ENCODE measurements at places on chromosomes 7 and 10.

- no peak for DNase-seq
Measured at GRCh38 chr7:8277394-8277982, 15.5 kb upstream of the ICA1 start.

DNA sequence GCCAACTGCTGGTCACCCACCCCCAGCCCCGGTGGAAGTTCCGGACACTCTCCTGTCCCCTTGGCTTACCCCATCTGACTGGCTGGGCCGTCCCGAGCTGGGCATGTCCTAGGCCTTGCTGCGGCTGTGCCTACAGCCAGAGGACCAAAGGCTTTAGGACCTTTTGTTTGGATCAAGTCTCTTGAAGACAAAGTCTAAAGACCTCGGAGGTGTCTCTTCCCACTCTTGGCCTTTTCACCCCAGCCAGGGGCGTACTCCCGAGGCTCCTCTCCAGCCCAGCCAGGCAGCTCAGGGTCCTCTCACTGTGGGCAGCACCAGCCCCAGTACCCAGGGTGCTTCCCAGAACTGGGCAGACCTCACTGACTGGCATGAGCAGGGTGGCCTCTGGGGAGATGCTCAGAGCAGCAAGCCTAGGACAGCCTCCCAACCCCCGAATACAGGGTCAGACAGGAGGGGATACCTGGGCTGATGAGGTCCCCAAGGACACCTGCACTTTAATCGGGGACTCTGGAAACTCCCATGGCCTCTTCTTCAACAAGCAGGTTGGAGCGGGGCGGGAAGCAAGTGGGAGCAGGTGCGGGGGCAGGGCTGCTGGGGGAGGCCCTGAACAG, 2.7 kb upstream of the PWWP2B start:
- DNase-seq = no peak

GRCh38 chr7:40213856-40214255, 79.1 kb downstream of the SUGCT start:
- DNase-seq = no peak

GRCh38 chr7:106987777-106988176, 56.7 kb upstream of the PRKAR2B start:
- DNase-seq = no peak

GRCh38 chr7:149871576-149871975, 2.2 kb upstream of the ATP6V0E2 start:
- no peak for DNase-seq

- DNase-seq = no peak
Measured at GRCh38 chr7:83366629-83367028, 203.9 kb upstream of the PCLO start.

DNA sequence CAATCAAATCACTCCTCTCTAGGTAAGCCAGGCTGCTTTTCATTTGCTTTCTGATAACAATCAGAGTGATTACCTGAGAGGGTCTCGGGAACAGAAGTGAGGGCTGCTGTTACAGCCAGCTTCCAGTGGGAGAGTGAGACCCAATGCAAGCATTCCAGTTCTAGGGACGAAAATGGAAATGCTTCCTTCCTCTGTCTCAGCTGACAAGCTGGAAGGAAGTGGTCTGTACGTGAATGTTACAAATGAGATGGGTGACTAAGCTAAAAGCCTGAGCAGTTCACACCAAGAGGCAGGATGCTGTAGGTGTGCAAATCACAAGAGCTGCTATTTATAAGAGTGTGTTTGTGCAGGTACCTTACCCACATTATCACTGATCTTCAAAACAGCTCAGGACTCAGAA, 772.4 kb downstream of the GRID1 start:
- DNase-seq = no peak

DNA sequence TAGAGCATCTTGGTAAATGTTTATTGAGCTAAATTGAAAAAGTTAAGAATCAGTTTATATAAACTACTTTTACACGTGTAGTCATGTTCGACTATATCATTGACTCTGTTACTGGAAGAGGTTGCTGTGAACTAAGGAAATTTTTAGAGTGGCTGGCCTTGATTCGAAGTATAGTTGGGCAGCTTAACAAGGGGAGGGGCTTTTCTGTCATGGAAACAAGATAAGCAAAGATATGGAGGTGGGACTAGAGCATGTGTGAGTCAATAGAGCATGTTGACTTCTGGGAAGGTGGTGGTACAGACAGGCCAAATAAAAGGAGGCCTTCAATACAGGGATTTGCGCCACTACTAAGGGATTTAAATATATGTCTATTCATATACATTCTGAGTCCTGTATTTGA, 7.6 kb downstream of the ATP5F1C start:
- no peak for DNase-seq

- no peak for DNase-seq
Measured at GRCh38 chr10:61931620-61932332, 30.3 kb downstream of the ARID5B start.

GRCh38 chr7:145175366-145175765, 339.5 kb upstream of the TPK1 start:
- no peak for DNase-seq

DNA sequence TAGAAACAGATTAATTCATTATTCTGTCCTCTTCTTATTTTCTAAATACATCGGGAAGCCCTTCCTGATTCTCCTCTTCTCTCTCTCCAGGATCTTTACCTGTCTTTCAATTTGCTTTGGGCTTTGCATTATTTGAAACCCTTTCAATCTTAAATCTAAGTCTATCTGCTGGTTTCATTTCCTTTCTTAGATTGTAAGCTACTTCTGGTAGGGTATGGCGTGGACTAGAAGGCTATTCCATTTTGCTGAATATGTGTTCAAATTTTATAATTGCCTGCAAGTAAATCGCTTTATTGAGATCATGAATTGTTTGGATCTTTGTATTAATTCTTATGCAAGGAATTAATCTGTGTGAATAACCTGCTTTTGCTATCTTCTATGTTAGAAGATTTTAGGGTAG, 11.1 kb downstream of the STAM start:
- DNase-seq = no peak

DNA sequence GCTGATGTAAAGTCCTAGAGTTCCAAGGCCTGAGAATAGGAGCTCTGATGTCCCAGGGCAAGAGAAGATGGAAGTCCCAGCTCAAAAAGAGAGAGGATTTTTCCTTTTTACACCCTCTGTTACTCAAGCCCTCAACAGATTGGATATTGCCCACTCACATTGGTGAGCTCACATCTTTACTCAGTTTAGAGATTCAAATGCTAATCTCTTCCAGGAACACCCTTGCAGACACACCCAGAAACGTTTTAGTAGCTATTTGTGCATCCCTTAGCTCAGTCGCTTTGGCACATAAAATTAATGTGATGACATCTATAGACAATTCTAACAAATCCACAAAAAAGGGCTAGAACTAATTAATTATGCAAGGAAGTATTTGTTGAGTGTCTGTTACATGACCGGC, 27.1 kb downstream of the ARMC3 start:
- DNase-seq = no peak

GRCh38 chr10:1538121-1538520, 199.2 kb downstream of the ADARB2 start:
- no peak for DNase-seq

DNA sequence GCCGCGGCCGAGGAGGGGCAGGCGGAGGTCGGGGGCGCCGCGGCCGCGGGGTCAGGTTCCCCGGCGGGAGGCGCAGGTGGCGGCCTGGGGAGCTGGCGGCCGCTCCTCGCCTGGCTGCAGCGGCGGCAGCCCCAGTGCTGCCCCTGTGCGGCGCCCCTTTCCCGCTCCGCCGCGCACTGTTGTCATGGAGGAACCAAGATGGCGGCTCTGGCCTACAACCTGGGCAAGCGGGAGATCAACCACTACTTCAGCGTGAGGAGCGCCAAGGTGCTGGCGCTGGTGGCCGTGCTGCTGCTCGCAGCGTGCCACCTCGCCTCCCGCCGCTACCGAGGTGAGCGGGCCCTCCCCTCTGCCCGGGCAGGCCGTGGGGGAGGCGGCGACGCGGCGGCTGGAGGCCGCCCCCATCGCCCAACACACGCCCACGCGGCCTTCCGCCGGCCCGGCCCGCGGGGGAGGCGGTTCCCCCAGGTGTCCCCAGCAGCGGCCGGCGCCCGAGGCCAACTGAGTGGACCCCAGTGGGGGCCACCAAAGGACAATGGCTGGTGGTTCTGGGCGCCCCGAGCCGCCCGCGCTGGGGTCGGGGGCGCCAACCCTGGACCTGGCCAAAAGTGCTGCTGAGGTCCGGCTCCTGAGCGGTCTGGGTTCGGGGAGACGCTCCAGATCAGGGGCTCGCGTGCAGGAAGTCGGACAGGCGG, 425 bp downstream of the CASD1 start:
- peak; percentile 77 for DNase-seq

DNA sequence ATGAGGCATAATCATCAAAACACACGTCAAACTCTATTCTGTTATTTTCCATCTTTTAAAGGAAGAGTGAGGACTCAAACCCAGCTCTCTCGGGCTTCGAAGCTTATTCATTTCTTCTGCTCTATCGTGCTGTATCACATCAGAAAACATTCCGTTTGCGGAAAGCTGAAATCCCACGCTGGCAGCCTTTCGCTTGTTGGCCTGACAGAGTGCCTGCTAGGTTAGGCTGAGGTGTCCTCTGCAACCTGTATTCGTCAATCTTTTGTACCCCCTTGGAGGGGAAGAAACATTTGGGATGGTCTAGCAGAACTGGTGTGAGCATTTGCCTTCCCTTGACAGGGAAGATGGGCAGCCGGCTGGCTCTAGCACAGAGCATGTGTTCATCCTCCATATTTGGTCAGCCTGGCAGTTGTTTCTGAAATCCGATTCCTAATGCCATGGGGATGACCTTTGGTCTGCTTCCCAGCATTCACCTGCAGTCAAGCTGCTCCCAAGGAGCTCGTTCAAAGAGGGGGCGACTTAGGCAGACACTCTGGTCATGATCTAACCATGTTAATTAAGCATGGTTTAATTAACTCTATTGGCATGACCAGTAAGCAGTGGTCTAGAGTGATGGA, 55.2 kb downstream of the TACC2 start:
- peak; percentile 42 for DNase-seq

- DNase-seq = no peak
Measured at GRCh38 chr10:51171946-51172345, 97.7 kb downstream of the PRKG1 start.

- no peak for DNase-seq
Measured at GRCh38 chr7:24419077-24419476, 135.1 kb downstream of the NPY start.

DNA sequence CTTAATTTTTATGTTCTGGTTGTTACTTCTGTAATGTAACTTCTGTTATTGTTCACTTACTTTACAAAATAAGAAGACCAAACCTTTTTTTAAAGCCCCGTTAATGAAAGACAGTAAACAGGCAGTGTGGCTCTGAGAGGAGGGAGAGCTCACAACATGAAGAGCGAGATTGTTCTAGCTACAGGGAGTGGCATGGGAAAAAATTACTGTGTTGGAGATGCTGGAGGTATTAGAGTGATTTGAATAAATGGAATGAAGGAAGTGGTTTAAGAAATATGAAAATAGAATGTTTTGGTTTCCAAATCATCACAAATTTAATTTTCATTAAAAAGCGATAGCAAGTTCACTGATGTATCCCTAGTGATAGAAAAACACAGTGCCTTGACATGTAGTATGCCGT, 31.8 kb downstream of the REEP3 start:
- DNase-seq = no peak

DNA sequence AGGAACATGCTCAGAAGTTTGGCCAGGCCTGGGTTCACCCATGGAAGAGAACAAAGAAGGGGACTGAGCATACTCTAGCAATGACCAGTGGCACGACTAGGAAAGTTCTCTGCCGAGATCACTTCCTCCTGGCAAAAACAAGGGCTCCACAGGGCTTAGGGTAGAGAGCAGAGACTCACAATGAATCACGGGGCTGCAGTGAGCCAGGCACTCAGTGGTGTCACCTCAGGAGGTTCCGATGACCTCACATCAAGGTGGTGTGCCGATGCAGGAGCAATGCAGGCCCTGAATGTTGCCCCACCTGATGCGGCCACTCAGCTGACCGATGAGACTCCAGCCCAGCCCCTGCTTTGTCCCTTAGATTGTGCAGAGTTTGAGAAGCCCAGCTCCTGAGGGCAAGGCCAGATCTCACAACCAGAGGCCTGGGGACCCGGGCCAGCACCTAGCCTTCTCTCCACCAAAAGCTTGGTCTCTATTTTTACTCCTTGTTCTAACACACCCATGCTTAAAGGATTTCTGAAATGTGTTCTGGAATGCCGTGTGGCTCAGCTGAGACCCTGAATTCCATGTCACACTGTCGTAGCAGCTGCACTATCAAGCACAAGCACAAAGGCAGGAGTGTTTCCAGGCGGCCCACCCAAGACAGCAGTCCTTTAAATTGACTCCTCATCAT, 60.9 kb downstream of the COBL start:
- DNase-seq = no peak

- no peak for DNase-seq
Measured at GRCh38 chr10:43491855-43492254, 54.9 kb downstream of the ZNF487 start.

GRCh38 chr10:129090618-129091366, 376.2 kb upstream of the MGMT start:
- DNase-seq = no peak

GRCh38 chr10:104353325-104354048, at the start of gene CFAP58:
CFAP58 (plus strand) TSS chr10:104353833; CDS start chr10:104353898, 65 bp downstream.
- peak; percentile 93 for DNase-seq

GRCh38 chr7:133718131-133718530, 409.0 kb upstream of the LRGUK start:
- no peak for DNase-seq

DNA sequence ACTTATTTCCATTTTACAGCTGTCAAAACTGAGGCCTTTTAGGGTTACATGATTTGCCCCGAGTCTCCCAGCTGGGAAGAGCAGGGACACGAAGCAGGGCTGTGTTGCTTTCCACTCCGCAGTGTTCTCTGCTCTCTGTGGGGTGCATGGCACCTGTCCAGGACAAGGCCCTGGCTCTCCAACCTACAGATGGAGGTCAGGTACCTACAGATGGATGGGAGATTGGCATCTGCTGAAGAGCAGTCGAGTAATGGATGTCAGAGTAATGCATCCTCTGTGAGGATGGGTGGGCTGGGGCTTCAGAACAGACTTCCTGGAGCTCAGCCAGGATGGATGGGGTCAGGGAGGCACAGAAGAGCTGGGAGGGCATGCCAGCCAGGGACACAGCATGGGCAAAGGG, 85.0 kb downstream of the EMX2 start:
- DNase-seq = no peak

DNA sequence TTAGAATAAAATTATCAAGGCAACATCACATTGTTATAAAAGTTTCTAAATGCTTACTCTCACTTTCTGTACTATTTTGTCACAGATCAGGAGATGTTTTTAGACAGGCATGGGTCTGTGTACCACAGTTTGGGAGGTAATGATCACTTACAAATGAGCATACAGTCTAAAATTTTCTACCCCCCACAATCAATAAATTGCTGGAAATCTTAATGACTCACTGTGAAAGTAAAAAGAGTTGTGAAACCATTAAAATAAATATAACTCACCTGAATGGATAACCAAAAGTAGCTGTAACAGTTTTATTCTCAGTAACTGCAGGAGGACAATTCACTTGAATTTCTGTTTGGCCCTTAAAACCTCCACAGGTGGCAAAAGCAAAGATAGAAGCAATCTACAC, 13.2 kb downstream of the SYPL1 start:
- no peak for DNase-seq

DNA sequence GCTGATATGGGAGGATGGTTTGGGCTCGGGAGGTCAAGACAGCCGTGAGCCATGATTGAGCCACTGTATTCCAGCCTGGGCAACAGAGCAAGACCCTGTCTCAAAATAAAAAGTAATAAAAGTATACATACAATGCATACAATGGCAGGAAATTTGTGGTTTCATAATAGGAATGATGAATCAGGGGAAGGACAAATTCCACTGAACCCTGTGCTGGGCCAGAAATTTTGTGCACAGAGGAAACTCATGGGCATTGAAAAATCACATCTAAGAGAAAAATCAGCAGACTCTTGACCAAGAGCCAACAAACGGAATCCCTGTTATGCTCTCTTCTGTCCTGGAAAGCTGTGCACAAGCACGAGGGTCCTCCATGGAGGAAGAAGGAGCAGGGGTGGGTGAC, 35.1 kb downstream of the SEM1 start:
- DNase-seq = no peak
